ENCODE measurements at places on chromosomes 4 and X.
A peak's percentile ranks its signal among the peaks of the same experiment; 100 is the strongest.

DNA sequence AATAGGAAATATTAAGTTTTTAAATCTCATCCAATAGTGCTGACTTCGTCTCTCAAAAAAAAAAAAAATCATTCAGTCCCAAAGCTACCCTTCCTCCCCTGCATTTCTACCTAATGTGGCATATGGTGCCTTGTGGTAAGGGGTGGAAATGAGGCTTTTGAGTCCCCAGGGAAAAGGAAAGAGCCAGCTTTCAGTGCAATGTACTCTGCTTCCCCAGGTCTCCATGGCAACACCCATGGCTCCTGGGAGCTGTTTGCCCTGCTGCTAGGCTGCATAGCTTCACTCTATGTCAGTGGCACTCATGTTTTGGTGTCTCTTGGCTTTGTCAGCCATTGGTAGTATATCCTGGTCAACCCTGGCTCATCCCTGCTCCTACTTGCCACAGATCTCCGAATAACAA, 175.9 kb downstream of the SLC39A8 start:
- DNase-seq, result no peak

- no peak for DNase-seq
Observed at GRCh38 chr4:186318481-186318880, 52.5 kb downstream of the F11 start.

- no peak for DNase-seq
Observed at GRCh38 chrX:40278340-40279090, 180.8 kb upstream of the BCOR start.

DNA sequence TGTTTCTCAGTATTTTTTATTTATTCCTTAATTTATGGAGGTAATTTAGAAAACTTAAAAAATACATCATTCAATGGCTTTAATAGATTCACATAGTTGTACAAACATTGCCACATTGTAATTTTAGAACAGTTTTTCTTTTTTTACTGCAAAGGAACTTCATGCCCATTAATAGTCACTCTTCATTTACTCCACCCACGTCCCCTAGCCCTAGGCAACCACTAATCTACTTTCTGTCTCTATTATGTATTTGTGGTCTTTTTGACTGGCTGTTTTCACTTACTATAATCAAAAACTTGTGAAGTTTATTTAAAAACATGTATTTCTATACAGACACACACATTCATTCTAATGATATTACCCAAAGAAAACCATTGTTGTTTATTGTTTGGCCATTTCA, 664.8 kb downstream of the GRID2 start:
- no peak for DNase-seq

- no peak for DNase-seq
Observed at GRCh38 chrX:130628516-130628915, 226.7 kb downstream of the RBMX2 start.

DNA sequence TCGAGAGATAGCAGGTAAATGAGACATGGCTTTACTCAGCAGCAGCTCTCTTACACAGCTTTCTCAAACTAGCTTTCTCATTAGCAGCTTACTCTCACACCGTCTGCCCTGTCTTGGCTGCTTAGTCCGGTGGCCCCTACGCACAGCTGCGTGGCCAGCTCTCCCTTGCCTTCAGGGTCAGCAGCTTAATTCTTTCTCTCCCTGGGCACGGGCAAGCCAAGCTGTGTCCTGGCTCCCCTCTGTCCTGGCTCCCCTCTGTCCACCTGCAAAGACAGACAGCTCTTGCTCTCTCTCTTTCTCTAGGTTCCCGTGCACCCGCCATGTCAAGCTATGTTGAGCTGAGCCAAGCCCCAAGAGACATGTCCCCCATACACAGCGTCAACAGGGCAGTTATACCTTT, 39.4 kb downstream of the ZNF185 start:
- no peak for DNase-seq

DNA sequence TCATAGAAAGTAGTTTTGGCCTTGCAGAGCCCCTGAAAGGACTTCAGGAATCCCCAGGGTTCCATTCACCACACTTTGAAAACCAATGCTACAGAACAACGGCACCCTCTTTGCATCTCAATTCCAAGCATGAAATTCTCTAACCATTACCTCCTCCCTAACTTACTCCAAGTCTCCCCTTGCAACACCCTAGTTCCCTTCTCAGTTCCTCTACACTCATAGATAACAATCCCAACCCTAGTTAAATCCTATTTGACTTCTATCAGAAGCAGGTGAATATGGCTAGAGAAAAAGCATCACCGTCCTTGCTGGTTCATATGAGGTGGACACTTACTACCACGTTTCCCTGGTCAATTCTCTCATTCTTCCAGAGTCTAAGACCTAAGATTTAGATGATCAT, 2.4 kb downstream of the RCHY1 start:
- DNase-seq, result peak; percentile 26
